Stimulated activated CD4-positive, alpha-beta T cell treated with anti-CD3 and anti-CD28 coated beads, Interleukin-4, amount 100 ng/mL, for 48 hours (primary cell): ENCODE measurements at places on chromosomes 3 and 15.

GRCh38 chr15:84570164-84570735 lies 30.6 kb upstream of the ZSCAN2 start:
- peak; percentile 40 for DNase-seq

GRCh38 chr15:57333487-57333886 lies 42.8 kb upstream of the CGNL1 start:
- no peak for DNase-seq

GRCh38 chr3:15361494-15362214 lies 29.3 kb upstream of the SH3BP5 start:
- peak; percentile 49 for DNase-seq

- DNase-seq: no peak
These were observed 4.4 kb upstream of the FOXB1 start for GRCh38 chr15:59999612-60000112.

GRCh38 chr15:38373016-38373415 lies 80.9 kb upstream of the FAM98B start:
- no peak for DNase-seq

- no peak for DNase-seq
These were observed 5.9 kb upstream of the EDEM1 start for GRCh38 chr3:5181469-5182141.

- no peak for DNase-seq
These were observed 15.2 kb downstream of the PRICKLE2 start for GRCh38 chr3:64209866-64210621.

DNA sequence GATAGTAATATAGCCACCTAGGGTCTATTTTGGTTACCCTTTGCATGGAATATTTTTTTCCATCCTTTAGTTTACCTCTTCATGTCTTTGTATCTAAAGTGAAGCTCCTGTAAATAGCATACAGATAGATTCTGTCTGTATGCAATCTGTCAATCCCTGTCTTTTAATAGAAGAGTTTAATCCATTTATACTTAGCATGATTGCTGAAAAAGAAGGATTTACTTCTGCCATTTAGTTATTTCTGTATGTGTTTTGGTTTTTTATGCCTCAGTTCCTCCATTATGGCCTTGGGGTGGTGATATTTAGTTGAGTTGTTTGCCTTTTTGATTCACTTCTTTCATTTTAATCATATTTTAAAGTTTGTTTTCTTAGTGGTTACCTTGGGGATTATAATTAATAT lies 29.0 kb downstream of the PCCB start:
- DNase-seq: no peak

DNA sequence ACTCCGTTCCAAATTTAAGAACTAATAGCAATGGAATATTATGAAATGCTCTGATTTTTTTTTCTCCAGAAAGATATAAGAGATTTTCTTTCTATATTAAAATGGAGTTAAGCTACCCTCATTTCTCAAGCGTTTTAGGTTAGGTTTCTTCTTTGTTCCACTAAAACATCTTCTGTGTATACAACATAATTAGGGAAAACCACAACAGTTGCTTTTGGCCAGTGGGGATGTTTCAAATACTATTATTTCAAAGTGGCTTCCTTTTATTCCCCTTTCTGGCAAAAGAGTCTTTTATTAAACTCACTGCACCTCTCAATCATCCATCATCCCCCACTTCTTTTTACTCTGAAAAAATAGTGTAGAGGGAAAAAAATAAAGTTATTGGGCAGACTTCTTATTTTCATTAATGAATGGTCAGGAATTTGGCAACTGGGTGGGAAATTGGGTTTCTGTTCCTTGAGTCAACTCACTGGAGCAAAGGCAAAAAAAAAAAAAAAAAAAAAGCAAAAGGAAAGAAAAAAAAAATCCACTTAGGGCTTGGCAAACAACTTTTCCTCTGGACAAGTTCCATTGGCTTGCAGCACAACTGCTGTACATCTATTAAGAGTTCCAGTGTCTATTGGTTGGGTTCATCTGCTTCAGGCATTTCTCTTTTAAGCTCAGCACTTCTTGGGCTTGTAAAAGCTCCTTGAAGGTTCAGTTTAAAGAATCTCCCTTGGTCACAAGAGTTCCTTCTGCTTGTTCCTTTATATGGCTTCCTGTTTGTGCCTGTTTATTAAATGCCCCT lies 963.4 kb downstream of the ROBO1 start:
- DNase-seq: no peak

DNA sequence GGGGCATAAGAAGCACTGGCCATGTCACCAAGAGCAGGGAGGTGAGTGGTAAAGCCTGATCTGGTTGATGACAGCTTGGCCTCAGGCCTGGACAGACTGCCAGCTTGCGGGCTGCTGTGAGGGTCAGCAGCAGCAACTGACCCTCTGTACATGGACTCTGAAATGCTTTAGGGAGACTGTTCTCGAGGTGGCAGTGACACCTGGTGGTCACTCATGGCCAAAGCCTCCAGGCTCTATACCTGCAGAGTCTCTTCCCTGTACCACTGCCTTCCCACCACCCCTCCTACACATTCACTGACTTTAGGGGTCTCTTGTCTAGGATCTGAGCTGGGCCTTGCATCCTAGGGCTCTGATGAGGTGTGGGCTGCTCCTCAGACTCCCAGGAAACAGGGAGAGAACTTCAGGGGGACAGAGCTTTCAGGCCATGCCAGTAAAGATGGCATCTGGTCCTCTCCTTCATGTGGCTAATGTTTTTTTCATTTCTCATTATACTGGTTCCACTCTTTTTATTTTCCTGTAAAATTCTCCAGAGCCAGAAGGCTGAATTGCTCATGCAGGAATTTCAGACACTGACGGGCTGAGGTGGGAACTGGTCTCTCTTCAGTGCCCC lies 17.2 kb upstream of the TIMP4 start:
- no peak for DNase-seq

DNA sequence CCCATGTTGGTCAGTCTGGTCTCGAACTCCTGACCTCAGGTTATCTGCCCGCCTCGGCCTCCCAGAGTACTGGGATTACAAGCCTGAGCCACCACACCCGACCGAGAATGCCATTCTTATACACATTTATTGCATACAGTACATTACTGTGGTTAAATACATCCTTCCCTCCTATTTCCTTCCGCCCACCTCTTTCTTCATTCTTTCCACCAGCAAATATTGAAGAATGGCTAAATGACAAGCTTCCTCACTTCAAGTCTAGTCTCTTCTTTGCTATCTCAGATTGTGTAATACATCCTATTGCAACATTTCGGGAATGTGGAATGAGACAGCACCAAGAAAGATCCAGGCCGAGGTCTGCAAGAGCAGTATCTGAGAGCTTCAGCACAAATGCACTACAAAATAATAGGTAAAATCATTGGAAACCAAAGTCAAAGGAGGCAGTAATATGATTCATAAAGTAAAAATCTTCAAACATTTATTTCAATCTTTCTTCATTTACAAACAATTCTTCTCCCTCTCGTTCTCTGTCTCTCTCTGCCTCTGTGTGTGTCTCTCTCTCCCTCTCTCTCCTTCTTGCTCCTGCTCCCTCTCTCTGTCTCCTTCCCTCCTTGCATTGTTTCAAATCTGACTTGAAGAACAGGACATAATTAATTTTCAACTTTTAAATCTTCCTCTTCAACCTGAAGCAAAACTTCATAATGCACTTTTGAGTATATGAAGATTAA lies 94.7 kb upstream of the TGFBR2 start:
- no peak for DNase-seq

GRCh38 chr15:68543165-68544008 lies 35.4 kb upstream of the CORO2B start:
- DNase-seq: no peak

DNA sequence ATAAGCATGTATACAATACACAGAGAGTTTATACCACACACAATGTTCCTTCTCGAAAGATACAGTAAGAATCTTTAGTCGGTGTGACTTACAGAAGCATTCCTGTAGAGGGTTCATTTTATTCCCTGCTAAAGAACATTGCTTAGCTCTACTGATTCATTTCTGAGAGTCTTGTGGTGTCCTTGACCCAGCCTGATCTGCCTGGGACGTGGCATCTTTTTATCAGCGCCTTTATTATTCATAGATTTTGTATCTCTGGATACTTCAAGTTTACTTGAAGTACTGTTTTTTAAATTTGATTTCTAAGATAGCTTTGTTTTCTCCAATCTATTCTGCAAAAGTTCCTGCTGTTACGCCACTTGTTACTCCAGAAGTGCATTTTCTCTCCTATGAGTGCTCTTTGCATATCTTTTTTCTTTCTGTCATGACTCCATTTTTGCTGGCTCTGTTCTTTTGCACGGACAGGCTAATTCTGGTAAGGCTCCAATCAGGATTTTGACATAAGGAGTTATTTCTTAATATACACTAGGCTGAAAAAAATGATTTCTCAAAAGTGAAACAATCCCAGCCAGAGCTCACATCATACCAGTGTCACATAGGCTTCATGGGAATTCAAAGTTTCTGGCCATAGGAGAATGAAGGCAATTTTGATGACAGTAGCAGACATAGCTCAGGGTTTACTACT lies 114.5 kb upstream of the TNIK start:
- no peak for DNase-seq

DNA sequence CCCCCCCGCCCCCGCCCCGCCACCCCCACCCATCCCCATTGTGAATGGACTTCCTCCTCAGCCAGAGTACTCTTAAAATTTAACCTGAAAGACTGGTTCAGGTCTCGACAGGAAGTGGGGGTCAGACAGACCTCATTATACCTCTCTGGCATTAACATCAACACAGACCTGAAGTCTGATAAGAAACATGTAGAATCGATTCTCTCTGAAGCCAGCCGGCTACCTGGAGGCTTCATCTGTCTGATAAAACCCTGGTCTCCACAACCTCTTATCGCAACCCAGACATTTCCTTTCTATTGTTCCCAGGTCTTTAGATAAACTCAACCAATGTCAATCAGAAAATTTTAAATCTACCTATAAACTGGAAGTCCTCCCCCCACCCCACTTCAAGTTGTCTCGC lies 42.6 kb downstream of the SLCO2A1 start:
- DNase-seq: no peak

DNA sequence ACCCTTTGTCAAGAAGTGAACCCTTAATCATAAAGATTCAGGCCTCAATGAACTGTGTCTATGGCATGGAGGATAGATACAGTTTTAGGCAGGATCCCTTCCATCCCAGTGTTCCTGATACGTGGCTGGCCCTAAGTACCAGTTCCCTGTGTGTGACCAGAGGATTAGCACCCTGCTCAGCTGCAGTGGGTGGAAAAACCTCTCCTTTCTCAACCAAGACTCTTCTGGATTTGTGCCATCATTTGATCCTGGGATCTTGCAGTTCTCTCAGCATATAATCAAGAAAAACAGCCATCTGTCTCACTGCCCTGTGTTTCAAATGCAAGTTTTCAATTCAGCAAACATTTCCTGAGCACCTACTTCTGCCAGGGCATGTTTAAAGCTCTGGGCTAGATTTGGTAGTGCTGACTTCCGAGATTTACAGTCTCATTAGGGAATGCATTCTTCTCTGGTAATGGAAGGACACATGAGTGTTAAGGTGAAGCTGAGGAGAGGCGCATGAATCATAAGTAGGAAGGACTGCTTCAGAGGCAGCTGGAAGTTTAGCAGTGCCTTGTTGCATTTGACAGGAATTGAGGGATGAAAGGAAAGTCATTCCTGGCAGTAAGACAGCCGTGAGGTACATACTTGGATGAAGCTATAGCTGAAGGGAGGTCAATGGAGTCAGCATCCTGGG lies 388.3 kb downstream of the MFSD1 start:
- no peak for DNase-seq

DNA sequence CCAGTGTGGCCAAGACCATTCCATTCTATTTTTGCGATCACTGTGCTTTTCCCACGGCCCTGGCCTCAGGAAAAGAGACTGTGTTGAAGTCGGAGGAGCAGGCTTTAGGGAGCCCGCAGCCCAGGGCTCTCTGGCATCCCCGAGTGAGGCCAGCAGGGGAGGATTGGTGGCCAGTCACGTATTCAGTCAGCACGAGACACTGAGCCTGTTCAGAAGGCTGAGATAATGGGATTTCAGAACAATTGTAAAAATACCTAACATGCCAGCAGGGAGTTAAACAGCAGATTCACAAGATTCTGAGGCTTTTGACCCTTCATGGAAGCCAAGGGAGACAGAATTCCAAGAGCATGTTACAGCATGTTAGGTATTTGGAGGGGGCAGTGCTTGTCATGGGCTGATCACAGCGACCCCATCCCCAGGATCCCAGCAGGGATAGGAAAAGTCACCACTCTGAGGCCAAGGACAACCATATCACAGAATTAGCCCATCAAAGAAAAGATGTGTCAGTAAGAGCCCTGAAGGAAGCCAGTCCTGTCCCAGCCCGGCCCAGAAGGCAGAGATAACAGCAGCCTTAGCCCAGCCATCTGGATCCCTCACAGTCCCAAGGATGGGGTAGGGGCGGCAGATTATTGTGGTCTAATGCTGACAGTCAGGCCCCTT lies 40.6 kb downstream of the AMOTL2 start:
- no peak for DNase-seq

DNA sequence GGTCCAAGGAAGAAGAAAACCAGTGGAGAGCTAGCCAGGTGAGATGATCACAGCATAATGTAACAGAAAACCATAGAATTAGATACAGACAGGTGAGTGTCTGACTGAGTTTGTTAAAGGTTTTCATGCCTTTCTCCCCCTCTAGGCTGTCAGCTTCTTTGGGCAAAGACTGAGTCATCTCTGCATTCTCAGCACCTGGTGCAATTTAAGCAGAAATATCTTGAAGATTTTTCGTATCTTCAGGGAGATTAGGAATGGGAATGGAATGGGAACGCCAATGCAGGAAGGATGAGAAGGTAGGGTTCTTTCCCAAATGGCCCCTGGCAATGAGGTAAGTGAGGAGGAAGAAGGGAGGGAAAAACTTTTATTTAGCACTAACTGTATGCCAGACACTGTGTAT lies 122.0 kb upstream of the SLC7A14 start:
- no peak for DNase-seq

- no peak for DNase-seq
These were observed 46.8 kb downstream of the ST6GAL1 start for GRCh38 chr3:186976837-186977750.

DNA sequence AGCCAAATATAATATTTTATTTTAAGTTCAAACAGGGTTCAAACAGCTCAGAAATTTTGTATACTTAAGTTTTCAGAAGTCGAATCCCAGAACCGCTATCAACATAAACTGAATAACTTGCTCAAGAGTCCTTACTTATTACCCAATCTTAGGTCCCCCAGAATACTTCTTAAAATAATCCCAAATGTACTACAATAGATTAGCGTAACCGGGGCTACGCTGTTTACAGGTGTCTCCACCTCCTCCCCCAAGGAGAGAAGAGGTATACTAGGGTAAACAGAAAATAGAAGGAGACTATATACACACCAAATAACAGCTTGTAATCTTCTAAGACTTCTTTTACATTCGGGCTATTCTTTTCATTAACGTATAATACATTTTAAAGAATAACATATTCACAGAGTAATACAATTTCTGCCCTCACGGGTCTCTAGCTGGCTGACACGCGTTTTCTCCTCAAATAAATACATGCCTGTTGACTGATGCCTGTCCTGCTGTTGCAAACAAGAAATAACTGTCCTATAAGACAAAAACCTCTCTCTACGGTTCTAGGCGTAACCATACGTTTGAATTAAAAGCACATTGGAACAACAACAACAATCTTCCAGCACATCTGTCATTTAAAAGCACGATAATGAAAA lies 1.3 kb downstream of the DENND4A start:
- no peak for DNase-seq

GRCh38 chr15:56281145-56281544 lies 37.5 kb upstream of the RFX7 start:
- DNase-seq: no peak
